ENCODE measurements at places on chromosomes 7 and 10. TPM values are rescaled to one million over a fixed set of nuclear protein-coding genes. Genes with fewer than 3 reads are reported as not detected.
A peak's percentile ranks its signal among the peaks of the same experiment; 100 is the strongest.

Gene CNNM1
- polyA plus RNA-seq, result 6.7 TPM

Gene PCGF5
- polyA plus RNA-seq, result 21.5 TPM

Gene TNPO3
- 41.6 TPM for polyA plus RNA-seq

Gene AFAP1L2
- polyA plus RNA-seq, result 61.4 TPM

Gene LRIT1
- not detected for polyA plus RNA-seq

Gene TEX36
- not detected for polyA plus RNA-seq

Gene BAMBI
- polyA plus RNA-seq, result 42.3 TPM

Gene DPP6
- 104 TPM for polyA plus RNA-seq

Gene NPFFR1
- 1.7 TPM for polyA plus RNA-seq

Gene CYP3A7
- 0.66 TPM for polyA plus RNA-seq

Gene MRC1
- polyA plus RNA-seq, result 3.4 TPM

Gene HACD1
- polyA plus RNA-seq, result 24.2 TPM

Gene TNS3
- 117 TPM for polyA plus RNA-seq

DNA sequence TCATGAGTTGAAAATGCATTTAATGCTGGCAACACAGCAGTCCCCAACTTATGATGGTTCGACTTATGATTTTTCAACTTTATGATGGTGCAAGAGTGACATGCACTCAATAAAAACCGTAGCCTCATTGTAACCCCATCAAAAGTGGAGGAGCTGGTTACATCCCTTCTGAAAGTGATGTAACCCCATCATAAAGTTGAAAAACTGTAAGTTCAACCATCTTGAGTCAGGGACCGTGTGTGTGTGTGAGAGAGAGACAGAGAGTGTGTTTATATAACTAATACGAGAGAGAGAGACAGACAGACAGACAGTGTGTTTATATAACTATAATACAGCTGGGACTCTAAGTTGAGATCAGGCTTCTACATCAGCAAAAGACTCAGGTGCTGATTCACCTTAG lies 21.0 kb downstream of the ANXA11 start:
- H3K36me3 ChIP-seq, result no peaks in the 10 kb centered on the region
- no peaks in the 10 kb centered on the region for H3K27me3 ChIP-seq
- no peaks in the 10 kb centered on the region for H3K4me1 ChIP-seq

DNA sequence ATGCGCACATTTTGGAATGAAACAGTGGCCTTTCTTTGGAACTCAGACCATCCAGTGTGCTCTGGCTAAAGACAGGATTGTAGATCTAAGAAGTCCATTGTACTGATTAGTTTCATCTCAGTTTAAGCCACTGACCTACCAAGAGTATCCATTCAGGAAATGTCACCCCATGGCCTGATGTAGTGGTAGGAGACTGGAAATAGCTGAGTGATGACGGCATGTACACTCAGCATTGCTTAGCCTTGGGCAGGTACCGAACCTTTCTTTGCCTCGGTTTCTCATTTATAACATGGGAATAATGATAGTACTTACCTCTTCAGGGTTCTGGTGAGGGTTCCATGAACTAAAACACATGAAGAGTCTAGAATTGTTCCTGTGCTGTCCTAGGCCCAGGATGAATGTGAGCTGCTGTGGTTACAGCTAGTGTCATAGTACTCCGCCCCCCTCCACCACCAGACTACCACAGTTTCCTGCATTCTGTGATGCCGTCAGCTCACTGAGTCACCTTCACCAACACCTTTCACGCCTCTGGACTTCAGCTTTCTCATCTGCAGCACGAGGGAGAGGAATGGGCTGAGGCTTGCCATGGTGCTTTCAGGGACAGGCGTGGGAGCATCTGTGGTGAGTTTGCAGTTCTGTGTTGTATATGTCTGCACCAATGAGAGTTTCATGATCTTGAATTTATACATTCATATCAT lies 484.0 kb upstream of the GALNT17 start:
- H3K27me3 ChIP-seq, result peaks cover 2% of the 10 kb centered on the region
- no peak for DNase-seq
- H3K4me1 ChIP-seq, result peaks cover 35% of the 10 kb centered on the region
- no peaks in the 10 kb centered on the region for H3K36me3 ChIP-seq

GRCh38 chr7:157682064-157682945 lies 345.5 kb downstream of the DNAJB6 start:
- peaks cover 35% of the 10 kb centered on the region for H3K27me3 ChIP-seq
- H3K36me3 ChIP-seq, result peaks cover 15% of the 10 kb centered on the region
- H3K27ac ChIP-seq, result no peak overlapping the region
- peaks cover 30% of the 10 kb centered on the region for H3K4me1 ChIP-seq

- H3K36me3 ChIP-seq, result peaks cover 10% of the 10 kb centered on the region
- no peak for DNase-seq
Observed at GRCh38 chr10:86878983-86879713, 78.3 kb downstream of the MMRN2 start.

DNA sequence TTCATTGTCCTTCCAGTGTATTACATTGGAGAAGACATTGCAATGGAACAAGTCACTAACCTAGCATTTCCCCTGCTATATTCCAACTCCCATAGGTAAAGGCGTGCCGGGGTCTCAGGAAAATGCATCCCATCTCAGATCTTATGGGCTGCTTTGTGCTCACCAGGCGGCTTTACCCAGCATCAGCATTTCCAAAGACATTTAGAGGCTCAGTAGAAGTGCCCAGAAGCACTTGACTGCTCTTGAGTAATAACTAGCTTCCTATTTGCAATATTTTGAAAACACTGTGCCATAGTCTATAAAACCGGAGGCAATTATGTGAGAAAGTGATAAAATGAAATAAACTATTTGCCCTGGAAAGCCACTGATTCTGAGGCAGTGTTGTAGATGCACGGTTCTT lies 415.0 kb upstream of the NPVF start:
- H3K27me3 ChIP-seq, result no peaks in the 10 kb centered on the region
- no peaks in the 10 kb centered on the region for H3K36me3 ChIP-seq
- H3K4me1 ChIP-seq, result no peaks in the 10 kb centered on the region
- no peak for DNase-seq
- H3K27ac ChIP-seq, result no peak overlapping the region

DNA sequence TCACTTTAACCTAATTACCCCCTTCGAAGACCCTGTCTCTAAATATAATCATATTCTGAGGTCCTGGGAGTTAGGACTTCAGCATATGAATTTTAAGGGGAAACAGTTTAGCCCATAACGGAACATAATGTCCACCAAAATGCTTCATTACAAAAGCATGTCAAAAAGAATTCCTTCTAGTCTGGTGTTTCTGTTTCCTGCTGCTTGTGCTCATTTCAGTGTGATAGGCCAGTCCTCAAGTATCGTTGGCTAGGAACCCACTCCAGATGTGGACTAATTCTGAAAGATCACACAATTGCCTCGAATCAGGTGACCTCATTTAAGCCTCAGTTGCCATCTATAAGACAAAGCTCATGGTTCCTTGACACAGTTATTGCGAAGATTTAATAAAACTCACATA lies 29.6 kb downstream of the INPP5F start:
- H3K27ac ChIP-seq, result no peak overlapping the region
- H3K27me3 ChIP-seq, result no peaks in the 10 kb centered on the region
- no peaks in the 10 kb centered on the region for H3K36me3 ChIP-seq
- peaks cover 8% of the 10 kb centered on the region for H3K4me1 ChIP-seq
- no peak overlapping the region for H3K4me3 ChIP-seq

GRCh38 chr7:84123965-84124547 lies 70.5 kb downstream of the SEMA3A start:
- no peak overlapping the region for H3K4me3 ChIP-seq
- no peaks in the 10 kb centered on the region for H3K4me1 ChIP-seq
- H3K36me3 ChIP-seq, result no peaks in the 10 kb centered on the region
- DNase-seq, result no peak
- no peak overlapping the region for H3K27ac ChIP-seq
- H3K27me3 ChIP-seq, result no peaks in the 10 kb centered on the region

GRCh38 chr7:155490697-155491628 lies 33.0 kb downstream of the EN2 start:
- peak; percentile 76 for DNase-seq
- H3K4me3 ChIP-seq, result peak overlapping the region; percentile 26
- peaks cover 21% of the 10 kb centered on the region for H3K4me1 ChIP-seq
- H3K27ac ChIP-seq, result no peak overlapping the region

DNA sequence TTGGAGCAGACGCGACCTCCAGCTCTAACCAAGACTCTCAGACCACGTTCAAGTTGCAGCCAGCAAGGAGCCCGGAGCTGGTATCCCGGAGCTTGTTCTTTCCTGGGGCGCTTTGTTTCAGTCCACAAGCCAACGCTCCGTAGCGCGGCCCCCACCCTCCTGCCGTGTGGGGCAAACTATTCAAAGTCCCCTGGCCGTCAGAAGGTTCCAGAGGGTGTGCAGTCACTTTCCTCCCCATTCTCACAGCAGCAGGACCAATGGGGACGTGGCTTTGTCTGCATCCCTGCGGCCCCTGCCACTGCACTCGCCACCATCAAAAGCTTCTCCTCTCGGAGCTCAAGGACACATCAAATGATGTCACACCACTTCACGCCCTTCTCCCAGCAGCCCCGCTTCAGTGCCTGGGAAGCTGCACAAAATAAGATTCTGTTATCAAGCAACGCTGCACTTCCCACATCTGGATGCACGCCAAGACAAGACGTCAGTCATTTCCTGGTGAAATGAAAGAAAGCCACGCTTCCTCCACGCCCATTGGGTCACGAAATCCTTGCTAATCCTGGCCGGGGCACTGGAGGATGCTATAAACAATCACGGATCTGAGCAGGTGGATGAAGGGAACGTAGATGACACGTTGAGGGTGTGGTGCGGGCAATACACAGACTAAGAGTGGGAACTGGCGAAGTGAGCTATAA lies 348.2 kb downstream of the PTPRN2 start:
- peaks cover 10% of the 10 kb centered on the region for H3K36me3 ChIP-seq
- H3K27me3 ChIP-seq, result no peaks in the 10 kb centered on the region

- no peaks in the 10 kb centered on the region for H3K27me3 ChIP-seq
- peaks cover 20% of the 10 kb centered on the region for H3K36me3 ChIP-seq
- H3K4me3 ChIP-seq, result peak overlapping the region; percentile 78
- peaks cover 25% of the 10 kb centered on the region for H3K4me1 ChIP-seq
Observed at GRCh38 chr10:5888843-5889623, 660 bp downstream of the ANKRD16 start.

DNA sequence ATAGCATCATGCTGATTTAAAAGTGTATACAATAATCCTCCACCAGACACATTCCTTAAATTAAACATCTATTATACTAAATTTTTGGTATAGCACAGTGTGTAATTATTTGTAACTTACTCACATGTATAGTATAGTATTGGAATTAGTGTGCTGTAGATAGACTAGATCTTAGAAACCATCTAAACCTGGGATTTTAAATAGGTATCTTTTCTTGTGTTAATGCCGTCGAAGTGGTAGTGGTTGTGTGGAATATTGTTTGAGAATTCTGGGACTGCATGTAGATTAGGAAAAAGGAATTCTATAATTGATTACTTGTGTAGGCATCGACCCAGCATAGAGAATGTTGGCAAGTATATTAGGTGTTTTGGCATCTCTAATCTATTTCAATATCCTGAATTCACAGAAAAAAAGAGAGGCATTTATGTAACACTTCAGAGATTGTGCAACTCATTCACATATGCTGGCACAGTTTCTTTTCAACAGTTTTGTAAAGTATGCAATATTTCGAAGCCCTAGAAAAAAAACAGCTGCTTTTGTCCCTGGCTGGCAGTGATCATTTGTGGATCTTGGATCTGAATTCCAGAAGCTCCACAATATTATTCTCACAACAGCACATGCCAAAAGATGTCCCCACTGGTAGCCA lies 145.5 kb upstream of the AGR3 start:
- no peak overlapping the region for H3K4me3 ChIP-seq
- DNase-seq, result no peak
- H3K4me1 ChIP-seq, result no peaks in the 10 kb centered on the region

DNA sequence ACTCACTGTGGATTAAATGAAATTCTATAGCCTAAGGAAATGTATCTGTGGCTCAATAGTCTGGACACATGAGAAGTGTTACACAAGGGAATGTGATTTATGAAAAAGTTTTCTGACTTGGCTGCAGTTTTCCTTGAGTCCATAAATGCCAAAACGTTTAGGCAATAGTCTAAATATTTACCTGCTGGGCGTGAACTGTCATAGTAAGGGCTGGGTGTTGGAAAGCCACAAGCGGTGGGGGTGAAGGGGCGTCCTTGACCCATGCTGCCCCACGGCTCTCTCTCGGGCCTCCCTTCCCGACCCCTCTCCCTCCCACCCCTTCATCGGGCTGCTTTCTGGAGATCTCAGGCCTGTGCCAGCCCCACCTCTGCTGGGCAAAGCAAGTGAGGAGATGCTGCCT lies 223.7 kb downstream of the BUB3 start:
- peaks cover 4% of the 10 kb centered on the region for H3K27me3 ChIP-seq
- H3K27ac ChIP-seq, result no peak overlapping the region
- DNase-seq, result no peak

DNA sequence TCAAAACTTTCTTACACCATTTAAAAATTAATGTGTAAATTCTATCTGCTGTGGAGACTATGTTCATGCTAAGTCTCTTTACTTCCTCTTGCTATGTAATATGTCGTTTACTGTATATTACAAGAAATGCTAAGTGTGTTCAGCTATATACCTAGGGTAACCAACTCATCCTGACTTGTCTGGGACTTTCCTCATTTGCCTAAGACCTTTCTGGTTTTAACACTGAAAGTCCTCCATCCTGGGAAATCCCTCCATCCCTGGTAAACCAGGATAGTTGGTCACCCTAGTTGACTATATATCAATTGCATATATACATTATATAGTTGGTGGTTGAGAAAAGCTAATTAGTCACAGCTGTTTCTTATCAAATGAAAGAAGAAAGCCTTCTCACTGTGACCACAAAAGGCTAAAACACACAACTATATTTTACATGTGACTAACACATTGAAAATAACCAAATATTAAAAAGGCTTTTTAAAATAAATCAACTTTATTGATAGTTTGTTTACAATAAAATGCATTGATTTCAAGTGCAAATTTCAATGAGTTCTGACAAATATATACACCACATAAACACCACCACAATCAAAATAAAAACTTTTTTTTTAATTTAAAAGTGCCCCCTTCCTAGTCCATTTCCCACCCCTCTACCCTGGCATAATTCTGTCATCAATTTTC lies 167.7 kb upstream of the INHBA start:
- H3K27ac ChIP-seq, result no peak overlapping the region
- no peaks in the 10 kb centered on the region for H3K27me3 ChIP-seq
- DNase-seq, result no peak
- H3K36me3 ChIP-seq, result no peaks in the 10 kb centered on the region

GRCh38 chr7:95276114-95276513 lies 48.2 kb downstream of the PON1 start:
- DNase-seq, result no peak
- no peaks in the 10 kb centered on the region for H3K4me1 ChIP-seq
- no peak overlapping the region for H3K4me3 ChIP-seq
- no peaks in the 10 kb centered on the region for H3K27me3 ChIP-seq
- H3K27ac ChIP-seq, result no peak overlapping the region

DNA sequence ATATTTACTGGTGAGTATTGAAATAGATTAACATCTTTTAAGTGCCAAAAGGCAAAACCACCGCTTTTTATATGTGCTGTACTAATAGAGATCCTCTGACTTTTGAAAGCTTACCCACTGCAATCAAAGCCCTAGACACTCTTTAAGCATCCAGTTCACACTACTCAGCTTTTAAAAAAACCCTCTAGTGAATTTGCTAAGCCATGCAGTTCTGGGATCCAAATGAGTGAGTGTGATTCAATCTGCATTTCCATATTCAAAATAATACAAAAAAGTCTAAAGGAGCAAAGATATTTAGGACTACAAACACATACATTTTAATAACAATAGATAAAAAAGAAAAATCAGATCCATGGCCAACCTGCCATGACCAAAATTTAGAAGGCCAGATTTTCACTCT lies 288.2 kb downstream of the MAGI2 start:
- H3K27me3 ChIP-seq, result no peaks in the 10 kb centered on the region
- no peak overlapping the region for H3K27ac ChIP-seq
- no peaks in the 10 kb centered on the region for H3K4me1 ChIP-seq
- no peaks in the 10 kb centered on the region for H3K36me3 ChIP-seq
- DNase-seq, result no peak

- H3K27ac ChIP-seq, result no peak overlapping the region
- H3K4me1 ChIP-seq, result no peaks in the 10 kb centered on the region
- H3K36me3 ChIP-seq, result peaks cover 50% of the 10 kb centered on the region
- H3K4me3 ChIP-seq, result no peak overlapping the region
- no peak for DNase-seq
Observed at GRCh38 chr7:148793590-148793989, 90.5 kb downstream of the EZH2 start.

Measured in spinal cord (tissue), 10 donors.